ENCODE measurements at places on chromosomes 1 and 21.

DNA sequence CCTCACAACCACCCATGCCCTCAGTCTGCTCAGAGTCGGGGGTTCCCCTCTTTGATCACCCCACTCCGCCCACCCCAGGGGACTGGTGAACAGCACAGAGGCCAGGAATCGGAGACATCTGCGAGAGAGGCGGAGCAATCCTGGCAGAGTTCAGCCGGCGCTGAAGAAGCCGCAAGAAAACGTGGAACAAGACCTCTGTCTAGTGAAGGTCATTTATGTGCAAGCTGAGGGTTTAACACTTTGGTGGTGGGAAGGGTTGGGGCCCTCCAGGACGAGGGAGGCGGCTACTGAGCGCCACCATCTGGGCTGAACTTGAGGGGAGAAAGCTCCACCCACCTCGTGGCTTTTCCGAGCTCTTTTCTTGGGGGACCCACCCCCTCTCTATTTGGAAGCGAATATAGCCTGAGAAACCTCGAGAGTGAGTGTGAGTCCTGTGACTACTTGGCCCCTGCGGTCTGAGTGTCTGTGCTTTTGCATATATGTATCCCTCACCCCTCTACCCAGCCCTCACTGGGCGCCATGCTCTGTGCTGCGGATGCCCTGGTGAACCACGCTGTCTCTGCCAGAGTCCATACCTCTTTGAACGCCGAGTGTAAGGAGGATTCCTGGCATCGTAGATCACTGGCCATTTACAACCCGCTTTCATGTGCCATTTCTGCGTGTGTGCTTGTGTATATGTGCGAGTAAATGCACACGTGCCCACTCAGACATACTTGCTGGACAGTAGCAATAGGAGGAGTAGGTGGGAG lies 1.2 kb upstream of the EPHA10 start:
- no peak for DNase-seq

- no peak for DNase-seq
Observed at GRCh38 chr1:186899577-186899976, 70.8 kb downstream of the PLA2G4A start.

DNA sequence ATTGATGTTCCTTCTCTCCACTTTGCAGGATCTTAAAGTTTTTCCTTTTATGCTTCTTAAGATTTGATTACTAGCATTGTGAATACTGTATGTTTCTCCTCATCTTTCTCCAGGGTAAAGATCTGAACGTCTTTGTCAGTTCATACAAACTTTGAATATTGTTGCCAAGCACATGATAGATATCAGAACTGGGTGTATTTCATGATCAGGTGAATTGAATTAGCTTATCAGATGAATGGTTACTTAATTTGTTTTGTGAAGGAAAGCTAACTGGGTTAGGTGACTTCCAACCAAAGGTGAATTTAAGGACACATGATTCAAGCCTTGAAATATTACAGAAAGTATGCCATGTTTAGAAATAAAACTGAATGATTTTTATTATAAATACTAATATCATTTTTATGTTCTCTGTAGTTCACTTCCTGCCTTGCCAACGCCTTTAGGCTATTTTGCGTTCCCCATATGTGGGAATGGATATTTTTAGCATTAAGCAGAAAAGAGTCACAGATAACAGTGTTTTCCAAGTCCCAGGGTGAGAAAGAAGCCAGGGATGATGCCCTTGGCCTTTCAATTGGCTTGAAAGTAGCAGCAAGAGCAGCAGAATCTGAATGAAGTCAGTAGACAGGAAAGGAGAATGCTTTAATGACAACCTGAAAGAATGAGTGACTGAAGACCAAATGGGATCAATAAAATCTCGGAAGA lies 752.1 kb downstream of the NCAM2 start:
- no peak for DNase-seq

DNA sequence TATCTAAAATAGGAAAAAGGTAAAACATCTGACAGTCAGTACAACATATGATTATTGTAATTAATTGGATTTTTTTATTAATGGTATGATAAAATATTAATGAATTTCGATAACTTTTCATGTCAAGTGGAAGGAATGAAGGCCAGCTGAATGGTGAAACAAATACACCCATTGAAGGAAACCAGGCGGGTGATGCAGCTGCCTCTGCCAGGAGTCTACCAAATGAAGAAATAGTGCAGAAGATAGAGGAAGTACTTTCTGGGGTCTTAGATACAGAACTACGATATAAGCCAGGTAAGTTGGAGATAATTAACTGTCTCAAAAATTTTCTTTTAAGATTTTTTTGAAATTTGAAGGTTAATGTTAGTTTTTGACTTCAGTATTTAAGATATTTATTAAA lies 3.2 kb downstream of the SON start:
- DNase-seq, result no peak

GRCh38 chr1:150165622-150166612 lies 16.2 kb downstream of the PLEKHO1 start:
- DNase-seq, result no peak

DNA sequence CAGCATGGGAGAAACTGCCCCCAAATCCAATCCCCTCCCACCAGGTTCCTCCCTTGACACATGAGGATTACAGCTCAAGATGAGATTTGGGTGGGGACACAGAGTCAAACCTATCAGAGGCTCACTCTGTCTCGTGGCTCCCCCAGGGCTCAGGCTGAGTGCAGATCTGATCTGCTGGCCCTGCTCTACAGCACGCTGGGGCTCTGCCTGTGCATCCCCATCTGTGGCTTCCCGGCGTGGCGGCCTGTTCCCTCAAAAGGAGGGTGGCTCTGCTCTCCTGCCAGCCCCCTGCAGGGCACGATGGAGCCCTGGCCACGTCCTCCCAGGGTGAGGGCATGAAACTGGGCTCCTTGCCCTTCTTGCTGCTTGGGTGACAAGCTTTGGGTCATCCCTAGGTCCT lies 19.8 kb upstream of the SMYD3 start:
- no peak for DNase-seq

- no peak for DNase-seq
Observed at GRCh38 chr21:25572861-25573310, 34.4 kb downstream of the MRPL39 start.

GRCh38 chr21:16517383-16517782 lies 787.6 kb downstream of the USP25 start:
- no peak for DNase-seq

- no peak for DNase-seq
Observed at GRCh38 chr21:15330872-15331271, 266.1 kb upstream of the NRIP1 start.

- DNase-seq, result no peak
Observed at GRCh38 chr1:48371598-48371997, 100.4 kb downstream of the SPATA6 start.

- DNase-seq, result no peak
Observed at GRCh38 chr1:74197255-74197654, 721 bp downstream of the LRRIQ3 start.

- DNase-seq, result no peak
Observed at GRCh38 chr1:246647113-246647512, 77.1 kb upstream of the SCCPDH start.

GRCh38 chr1:233379869-233380438 lies 52.4 kb downstream of the MAP3K21 start:
- no peak for DNase-seq

DNA sequence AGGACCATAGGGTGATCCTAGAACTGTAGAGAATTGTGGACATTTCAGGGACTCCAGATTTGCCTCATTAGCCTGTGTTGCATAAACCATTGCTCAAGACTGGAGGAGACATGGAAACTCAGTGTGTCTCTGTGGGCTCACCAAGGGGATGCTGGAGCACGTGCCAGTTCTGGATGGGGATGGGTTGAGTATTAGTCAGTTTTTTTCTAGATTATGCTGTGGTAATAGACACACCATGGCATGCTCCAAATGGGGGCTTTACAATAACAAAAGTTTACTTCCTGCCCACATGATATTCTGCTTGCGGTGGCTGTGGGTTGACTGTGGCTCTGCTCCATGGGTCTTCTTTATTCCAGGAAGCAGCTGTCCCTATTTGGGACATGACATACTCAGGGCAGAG lies 125.4 kb downstream of the FOXD2 start:
- DNase-seq, result no peak

DNA sequence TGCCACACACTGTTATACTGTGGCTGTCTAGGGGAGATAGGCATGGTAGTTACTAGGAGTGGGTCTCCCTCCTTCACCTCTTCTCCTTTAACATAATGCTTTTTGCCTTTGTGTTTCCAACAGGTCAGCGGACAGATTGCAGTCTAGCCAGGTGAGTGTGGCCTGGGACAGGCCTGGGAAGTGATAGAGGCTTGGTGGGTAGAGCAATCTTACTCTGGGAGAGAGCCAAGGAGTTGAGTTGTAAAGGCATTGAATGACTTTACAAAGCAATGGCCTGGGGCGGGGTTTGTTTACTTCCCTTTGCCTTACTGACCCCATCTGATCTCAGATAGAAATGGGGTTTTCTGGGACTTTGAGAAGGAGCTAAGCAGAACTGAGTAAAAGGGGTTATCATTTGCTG lies 51.0 kb upstream of the IKBKE start:
- no peak for DNase-seq

DNA sequence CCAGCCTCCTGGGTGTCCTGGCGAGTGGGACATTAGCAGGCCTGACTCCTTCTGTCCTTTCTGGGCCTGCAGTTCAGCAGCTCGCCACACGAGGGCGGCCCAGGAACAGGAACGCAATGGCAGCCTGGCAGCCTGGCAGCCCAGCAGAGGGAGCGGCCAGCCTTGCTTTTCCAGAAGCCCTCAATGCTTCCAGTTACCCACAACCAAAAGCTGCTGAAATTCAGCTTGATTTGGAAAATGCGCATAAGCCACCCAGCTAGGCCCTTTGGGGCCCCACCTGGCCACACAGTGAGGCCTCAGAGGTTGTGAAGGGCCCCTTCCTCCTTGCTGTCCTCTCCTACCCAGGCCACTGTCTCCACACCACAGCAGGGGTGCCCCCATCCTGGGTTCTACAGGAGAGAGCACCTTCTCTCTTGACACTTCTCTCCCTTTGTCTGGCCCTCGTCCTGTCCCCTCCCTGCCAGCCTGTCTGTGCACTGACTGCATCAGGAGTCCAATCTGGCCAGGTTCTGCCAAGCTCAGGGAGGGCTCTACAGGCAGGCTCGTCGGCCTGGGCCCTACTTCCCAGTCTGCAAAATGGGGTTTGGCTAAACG lies 103.4 kb upstream of the VAMP3 start:
- DNase-seq, result peak; percentile 89

DNA sequence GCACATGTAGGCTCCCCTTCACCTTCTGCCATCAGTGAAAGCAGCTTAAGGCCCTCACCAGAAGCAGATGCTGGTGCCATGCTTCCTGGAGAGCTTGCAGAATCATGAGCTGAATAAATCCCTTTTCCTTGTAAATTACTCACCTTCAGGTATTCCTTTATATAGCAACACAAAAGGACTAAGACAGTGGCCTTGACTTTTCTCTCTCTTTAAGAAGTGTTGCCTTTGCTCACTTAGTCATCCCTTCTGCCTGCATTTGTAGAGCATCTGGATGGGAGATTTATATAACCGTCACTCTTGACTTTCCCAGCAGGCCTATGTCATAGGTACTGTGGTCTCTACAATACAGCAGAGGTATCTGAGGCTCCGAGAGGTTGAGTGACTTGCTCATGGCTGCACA lies 3.7 kb downstream of the PCSK9 start:
- DNase-seq, result no peak

DNA sequence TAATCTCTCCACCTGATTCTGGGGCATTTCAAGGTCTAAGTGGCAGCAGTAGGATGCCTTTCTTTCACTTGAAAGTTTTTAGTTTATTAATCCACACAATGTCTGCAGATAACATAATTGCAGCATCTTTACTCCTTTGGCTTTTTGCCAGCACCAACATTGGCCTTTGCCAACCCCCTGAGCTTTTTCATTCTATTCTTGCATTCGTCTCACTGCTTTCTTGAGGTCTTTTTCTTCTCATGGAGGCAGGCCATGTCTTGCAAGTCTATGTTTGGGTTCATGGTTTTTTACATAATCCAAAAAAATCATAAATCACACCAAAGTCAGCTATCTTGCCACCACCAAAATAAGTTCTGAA lies 30.4 kb upstream of the COG2 start:
- DNase-seq, result no peak

DNA sequence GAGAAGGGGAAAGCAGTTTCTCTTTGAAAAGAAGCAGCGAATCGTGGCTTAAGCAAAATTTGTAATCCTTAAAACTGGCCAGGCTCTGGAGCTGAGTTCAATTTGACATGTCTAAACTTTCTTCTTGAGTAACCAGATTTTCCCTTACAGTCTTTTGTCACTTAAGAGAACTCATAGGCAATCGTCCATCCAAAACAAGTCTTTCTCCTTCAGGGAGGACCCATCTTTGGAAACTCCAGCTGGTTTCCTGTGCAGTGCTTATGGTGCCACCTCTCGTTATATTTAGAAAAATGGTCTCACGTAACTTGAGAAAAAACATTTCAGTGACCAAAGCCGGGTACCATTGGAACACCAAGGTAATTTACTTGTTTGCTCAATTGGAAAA lies 1.8 kb upstream of the PTTG1IP start:
- DNase-seq, result no peak
